Gastrocnemius medialis (tissue), 4 donors: ENCODE measurements at places on chromosomes 7 and 10. TPM values are rescaled to one million over a fixed set of nuclear protein-coding genes. Genes with fewer than 3 reads are reported as not detected.
A peak's percentile ranks its signal among the peaks of the same experiment; 100 is the strongest.

GRCh38 chr7:51356849-51357516 lies 40.4 kb upstream of the COBL start:
- no peaks in the 10 kb centered on the region for H3K27me3 ChIP-seq
- no peak overlapping the region for H3K4me3 ChIP-seq
- H3K36me3 ChIP-seq, result no peaks in the 10 kb centered on the region

GRCh38 chr10:91864744-91865143 lies 44.5 kb downstream of the FGFBP3 start:
- no peak overlapping the region for H3K4me3 ChIP-seq
- no peak overlapping the region for H3K27ac ChIP-seq
- H3K27me3 ChIP-seq, result no peaks in the 10 kb centered on the region
- no peaks in the 10 kb centered on the region for H3K4me1 ChIP-seq

GRCh38 chr7:97373736-97374135 lies 256.2 kb downstream of the SDHAF3 start:
- no peak overlapping the region for H3K27ac ChIP-seq
- no peaks in the 10 kb centered on the region for H3K4me1 ChIP-seq
- no peak overlapping the region for H3K4me3 ChIP-seq
- no peaks in the 10 kb centered on the region for H3K27me3 ChIP-seq
- no peaks in the 10 kb centered on the region for H3K36me3 ChIP-seq

DNA sequence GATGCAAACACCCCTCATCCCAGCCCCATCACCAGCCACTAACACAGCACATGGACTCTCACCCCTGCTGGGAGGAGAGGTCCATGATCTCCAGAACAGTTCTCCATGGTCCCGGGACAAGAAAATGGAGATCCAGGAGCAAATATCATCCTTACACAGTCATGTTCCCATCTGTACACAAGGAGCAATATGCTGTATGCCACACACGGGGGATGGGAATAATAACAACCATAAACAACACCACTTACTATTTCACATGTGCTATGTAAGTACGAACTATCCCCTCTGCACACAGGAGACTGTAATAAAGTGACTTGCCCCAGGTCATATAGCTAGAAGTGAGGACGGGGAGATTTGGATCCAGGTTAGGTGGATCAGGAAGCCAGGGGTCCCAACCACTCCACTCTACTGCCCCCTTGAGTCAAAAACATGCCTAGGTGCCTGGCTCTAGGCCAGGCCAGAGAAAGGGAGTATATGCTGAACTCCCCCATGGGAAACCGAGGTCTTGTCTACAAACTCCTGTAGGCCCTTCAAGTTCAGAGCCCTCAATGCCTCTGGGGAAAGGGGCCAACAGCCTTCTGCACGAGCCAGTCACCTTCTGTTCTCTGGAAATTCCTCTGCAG lies 34.1 kb downstream of the LRRC20 start:
- peaks cover 22% of the 10 kb centered on the region for H3K4me1 ChIP-seq
- DNase-seq, result no peak
- peak overlapping the region; percentile 51 for H3K27ac ChIP-seq
- no peaks in the 10 kb centered on the region for H3K36me3 ChIP-seq
- H3K4me3 ChIP-seq, result no peak overlapping the region

Gene GTPBP4
- total RNA-seq, result 37.3 TPM
